Left renal pelvis (tissue), 4 donors: ENCODE measurements at places on chromosomes 5 and 9.

GRCh38 chr9:77912895-77913693 lies 118.5 kb downstream of the GNAQ start:
- no peak for DNase-seq

GRCh38 chr9:137277329-137278041 lies at the start of gene TOR4A:
TSS of gene TOR4A (plus strand) at chr9:137277726. CDS start at chr9:137278690, 964 bp downstream.
- no peak for DNase-seq

- DNase-seq = no peak
These were observed 248.9 kb downstream of the PIK3R1 start for GRCh38 chr5:68464424-68464823.

- no peak for DNase-seq
These were observed 162.9 kb upstream of the ACOT12 start for GRCh38 chr5:81556809-81557208.

GRCh38 chr9:126925876-126926275 lies 11.3 kb downstream of the RALGPS1 start:
- no peak for DNase-seq

- DNase-seq = no peak
These were observed 21.6 kb downstream of the RNF145 start for GRCh38 chr5:159187719-159188118.

DNA sequence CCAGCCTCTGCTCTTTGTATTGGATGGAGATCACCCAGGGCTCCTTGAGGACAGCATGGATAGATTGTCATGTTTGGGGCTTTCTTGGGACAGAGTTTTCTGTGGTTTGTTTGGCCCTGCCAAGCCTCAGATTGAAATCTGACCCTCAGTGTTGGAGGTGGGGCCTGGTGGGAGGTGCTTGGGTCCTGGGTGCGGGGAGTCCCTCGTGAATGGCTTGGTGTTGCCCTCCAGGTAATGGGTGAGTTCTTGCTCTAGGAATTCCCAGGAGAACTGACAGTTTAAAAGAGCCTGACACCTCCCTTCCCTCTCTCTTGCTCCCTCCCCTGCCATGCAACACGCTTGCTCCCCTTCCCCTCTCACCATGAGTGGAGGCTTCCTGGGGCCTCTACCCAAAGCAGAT lies 48.6 kb upstream of the OLFM1 start:
- DNase-seq = no peak

- DNase-seq = no peak
These were observed 189.0 kb downstream of the SNCAIP start for GRCh38 chr5:122501089-122501435.
